ENCODE measurements at places on chromosomes 5 and 9.

DNA sequence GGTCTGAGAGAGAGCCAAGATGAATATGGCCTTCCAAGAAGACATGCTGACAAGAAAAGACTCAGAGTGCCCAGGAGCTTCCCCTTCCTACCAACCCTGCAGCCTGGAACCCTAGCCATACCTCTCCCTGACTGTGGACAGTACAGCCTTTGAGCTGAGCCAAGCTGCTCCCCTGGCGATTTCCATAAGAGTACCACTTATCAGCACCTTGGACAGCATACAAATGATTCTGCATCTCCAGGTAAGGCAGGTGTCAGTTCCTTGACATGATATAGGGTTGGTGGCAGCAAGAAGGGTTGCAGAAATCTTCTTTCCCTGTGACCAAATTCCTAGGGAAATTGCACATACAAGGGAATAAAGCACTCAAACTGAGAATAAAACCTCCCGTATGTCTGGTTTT lies 58.3 kb downstream of the MFAP3 start:
- DNase-seq: no peak

- peak; percentile 50 for DNase-seq
Measured at GRCh38 chr5:171858303-171858702, 72.7 kb downstream of the SMIM23 start.

DNA sequence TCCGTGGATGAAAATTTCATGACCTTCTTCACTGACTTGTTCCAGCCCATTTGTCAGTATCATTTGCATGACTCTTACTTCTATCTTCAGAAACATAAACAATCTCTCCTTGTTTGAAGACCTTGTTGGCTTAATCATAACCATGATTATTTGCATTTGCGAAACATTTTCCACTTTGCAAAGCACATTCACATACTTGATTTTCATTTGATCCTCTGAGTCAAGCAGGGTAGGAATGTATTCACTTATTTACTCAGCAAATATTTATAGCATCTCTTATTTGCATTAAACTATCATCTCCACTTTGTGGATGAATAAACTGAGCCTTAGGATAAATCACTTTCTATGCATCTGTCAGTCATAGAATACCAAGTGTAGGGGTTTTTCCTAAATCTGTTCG lies 343.0 kb upstream of the SGCD start:
- no peak for DNase-seq

- DNase-seq: no peak
Measured at GRCh38 chr9:134284273-134284672, 42.0 kb upstream of the RXRA start.

GRCh38 chr5:11400316-11400715 lies 503.9 kb downstream of the CTNND2 start:
- no peak for DNase-seq

DNA sequence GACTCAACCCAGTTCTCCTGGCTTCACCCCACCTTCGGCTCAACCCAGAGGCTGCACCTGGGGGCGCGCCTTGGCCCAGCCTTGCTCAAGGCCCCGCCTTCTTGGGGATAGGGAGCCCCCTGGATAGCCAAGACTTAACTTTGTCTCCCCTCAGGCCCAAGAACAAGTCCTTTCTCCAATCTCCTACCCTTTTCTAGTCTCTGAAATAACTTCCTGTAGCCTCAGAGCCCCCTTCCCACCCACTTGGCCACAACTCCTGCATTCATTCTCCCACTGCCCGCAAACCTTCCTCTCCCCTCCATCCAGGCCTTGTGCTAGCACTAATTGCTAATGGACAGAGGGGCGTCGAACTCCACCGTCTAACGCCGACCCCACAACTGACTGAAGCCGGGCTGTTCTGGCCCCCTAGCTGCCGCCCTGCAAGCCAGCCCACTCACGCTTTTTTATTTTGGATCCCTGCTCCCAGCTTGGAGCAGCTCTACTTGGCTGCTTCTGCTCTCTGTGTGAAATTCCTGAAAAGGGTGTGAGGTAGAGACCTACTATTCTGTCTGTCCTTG lies 579 bp upstream of the ASTN2 start:
- peak; percentile 10 for DNase-seq

Measured in GM13976 (cell line).